Esophagus mucosa (tissue), 1 donor: ENCODE measurements at places on chromosomes 12 and 14.

- no peak for ATAC-seq
Observed at GRCh38 chr12:15620741-15621539, 168.2 kb downstream of the EPS8 start.

DNA sequence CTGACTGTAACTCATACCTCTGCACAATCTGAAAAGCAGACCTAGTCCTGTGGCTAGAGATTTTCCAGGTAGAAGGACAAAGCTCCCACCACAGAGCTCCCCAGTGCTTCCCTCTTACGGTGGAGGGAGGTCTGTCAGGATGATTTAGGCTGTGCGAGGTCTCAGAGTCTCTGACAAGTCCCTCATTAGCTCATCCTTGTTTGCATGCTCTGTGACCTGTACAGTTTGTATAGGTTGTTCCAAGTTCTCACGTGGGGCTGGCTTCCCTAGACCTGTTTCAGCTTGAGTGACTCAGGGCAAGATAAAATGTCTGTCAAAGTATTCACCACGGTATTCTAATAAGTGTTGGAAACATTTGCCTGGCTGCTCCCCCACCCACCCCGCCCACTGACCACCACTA is 34.8 kb downstream of the ASCL1 start:
- no peak for ATAC-seq

DNA sequence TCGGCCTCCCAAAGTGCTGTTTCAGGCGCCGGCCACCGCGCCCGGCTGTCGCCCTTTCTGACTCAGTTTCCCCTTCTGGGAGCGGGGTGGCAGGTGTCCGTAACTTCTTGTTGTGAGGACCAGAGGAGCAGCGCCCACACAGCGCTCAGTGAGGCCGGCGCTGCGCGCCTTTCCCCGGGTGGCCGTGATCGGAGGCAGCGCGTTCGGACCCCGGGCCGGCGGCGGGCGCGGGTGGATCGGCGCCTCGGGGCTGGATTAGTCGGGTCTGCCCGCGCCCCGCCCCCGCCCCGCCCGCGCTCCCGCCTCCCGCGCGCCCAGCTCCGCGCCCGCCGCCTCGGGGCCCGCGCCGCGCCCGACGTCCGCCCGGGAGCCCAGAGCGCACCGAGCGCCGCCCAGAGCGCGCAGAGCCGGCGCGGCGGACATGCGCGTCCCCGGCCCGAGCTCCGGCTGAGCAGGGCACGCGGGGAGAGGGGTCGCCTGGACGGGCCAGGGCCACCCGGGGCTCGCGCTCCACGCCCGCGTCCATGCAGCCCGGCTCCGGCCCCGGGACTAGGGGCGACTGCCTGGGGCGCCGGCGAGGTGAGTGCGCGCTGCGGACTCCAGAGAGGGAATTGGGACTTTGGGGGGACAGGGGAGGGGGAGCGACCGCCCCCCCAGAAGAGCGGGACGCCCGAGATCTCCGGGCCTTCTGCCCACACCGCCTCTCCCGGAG is 50.6 kb downstream of the LRCOL1 start:
- ATAC-seq = peak; percentile 72

- ATAC-seq = no peak
Observed at GRCh38 chr14:91363776-91364523, 53.7 kb downstream of the CCDC88C start.

DNA sequence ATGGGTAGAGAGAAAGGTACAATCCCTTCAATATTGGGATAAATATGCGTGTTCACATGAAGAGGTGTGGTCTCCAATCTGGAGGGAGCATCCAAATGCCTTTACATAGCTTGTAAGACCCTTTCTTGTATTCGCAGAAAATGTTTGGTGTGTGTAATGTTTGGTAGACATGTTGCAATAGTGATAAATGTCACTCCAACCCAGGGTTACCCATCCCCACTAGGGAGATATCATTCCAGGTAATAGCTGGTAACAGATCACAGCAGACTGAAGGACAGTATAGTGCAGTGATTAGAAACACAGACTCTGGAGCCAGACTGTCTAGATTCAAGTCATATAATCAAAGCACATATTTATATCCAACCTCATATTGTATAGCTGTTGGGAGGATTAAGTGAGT is 733.6 kb upstream of the TBX3 start:
- ATAC-seq = no peak

DNA sequence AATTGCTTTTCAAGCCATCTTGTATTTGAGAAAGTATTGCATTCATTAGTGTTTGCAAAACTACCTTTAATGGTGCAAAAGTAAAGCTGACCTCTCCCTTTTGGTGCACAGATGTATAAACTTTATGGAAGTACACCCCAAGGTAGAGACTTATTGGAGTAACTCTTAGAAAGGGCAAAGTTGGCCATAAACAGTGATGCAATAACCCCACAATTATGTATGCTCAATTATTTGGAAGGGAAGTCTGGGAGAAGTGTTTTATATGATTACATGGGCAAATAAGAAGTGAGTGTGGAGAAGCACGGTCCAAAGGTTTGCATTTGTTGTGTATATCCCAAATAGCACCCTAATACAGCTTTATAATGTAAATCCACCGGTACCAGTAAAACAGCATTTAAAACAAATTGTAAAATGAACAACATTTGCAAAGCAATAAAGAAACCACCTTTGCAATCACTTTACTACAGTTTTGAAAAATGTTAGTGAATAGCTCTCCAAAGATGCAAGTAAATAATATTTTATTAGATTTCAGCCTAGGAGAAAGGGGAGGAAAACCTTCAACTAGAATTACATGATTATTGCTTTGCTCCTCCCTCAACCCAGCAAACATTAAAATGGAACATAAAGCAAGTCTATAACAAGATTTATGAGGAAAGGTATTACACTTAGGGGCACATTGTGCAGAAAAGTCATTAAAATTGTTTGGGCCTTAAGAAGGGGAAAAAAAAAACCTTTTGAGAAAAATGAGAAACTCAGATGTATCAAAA is 70.5 kb downstream of the HMGA2 start:
- no peak for ATAC-seq

DNA sequence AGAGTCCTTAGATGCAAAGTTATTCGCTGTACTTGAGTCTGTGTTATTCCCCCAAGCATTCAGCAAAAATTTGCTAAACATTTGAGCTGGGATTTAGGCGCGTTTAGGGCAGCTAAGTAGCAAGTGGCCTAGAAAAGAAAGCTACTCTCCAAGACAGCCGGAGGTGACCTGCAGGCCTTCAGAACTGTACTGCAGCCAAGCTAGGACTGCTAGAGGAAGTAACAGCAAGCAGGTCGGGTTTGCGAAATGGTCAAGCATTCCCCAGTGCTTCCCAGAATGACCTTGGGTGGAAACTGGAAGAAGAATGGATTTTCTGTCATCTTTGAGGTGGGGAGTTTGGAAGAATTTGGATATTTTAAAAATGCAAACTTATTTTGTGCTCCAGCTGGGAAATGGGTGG is 287.5 kb downstream of the FOXN3 start:
- ATAC-seq = no peak

DNA sequence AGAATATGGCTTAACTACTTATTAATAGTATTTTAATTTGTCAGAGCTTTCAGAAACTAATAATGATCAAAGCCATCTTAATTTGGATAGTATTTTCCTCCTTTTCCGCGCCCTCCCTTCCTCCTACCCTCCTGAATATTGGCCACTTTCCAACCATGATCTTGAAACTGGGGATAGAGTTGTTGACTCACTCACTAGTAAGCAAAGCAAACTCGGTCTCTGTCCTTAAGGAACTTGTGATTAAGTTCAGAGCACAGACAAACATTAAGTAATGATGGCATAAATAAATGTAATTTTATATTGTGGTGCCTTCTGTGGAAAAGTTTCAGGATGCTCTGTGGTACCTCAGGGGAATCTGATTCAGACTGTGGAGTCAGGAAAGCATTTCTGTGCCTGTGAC is 75.7 kb downstream of the LRRK2 start:
- no peak for ATAC-seq

- no peak for ATAC-seq
Observed at GRCh38 chr14:49895480-49895879, 2.6 kb downstream of the ARF6 start.

DNA sequence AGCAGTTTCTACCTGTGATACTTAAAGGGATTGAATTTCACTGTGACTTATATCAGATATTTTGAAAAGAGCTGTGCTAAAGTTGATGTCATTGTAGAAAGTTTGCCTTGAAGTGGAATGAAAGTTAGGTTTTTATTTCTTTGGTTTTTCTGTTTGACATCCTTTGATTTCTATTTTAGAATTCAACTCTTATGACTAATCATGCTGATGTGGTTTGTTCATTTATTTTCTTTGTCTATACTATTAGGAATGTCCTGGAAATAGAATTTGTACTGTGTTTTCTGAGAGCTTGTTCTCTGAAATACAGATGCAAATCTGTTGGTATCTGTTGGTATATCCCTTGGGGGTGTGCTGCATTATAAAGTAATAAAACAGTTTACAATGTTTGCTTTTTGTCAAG is 3.3 kb downstream of the CNOT2 start:
- no peak for ATAC-seq

GRCh38 chr14:31080484-31080883 is 54.3 kb upstream of the STRN3 start:
- ATAC-seq = no peak

DNA sequence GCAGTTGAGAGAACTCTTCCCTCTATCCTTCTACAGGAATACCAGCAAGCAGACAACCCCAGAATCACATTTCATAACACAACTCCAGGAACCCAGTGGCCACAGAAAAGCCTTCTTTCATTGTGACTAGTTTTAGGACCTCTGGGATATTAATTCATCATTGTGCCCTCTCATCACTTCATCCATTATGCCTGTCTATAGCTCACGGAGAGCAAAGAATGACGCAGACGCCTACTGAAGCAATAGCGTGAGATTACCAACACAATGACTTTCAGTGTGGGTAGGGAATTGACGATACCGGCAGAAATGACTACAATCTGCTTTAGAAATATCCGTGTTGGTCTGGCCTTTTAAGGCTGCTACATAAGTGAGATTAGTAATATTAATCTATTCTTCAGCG is 158.1 kb upstream of the FOXG1 start:
- no peak for ATAC-seq

- no peak for ATAC-seq
Observed at GRCh38 chr12:113162102-113163029, 12.8 kb downstream of the CFAP73 start.

- ATAC-seq = no peak
Observed at GRCh38 chr12:62605981-62606380, 139.4 kb downstream of the MON2 start.

DNA sequence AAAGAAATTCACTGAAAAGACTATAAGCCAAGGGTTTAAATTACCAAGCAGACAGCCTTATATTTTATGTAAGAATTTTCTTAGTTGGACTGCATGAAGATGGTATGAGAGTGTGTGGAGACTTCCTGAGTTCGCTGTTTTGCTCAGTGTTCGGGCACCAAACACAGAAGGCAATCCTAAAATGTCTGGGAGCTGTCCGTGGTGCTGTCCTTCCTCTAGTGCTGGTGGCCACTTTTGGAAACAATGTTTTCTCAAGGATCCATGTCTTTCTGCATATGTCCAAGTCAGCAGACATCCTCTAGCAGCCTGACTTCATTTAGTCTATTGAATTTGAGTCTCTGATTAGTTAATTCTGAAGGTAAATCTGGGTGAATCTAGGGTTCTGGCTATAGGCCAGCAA is 135.8 kb downstream of the SLC8A3 start:
- ATAC-seq = no peak

DNA sequence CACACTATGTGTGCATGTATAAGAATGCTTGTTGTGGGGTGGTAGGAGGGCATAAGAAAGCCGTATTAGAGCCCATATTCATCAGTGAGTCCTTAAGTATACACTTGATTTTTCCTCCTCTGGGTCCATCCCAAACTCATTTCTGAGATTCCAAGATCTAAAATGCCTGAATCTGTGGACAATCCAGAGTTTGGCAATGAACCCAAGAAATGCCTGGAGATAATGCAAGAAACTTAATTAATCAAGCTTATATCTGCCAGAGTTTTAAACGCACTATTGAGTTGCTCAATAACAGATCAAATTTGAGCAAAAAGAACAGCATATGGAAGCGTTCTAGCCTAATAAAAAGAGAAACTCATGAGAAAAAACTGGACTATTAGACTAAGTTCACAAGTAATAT is 143.4 kb upstream of the NAV3 start:
- no peak for ATAC-seq

- ATAC-seq = no peak
Observed at GRCh38 chr12:6279256-6279628, 31.2 kb upstream of the PLEKHG6 start.

- no peak for ATAC-seq
Observed at GRCh38 chr12:13316587-13317246, 120.2 kb downstream of the EMP1 start.

- ATAC-seq = peak; percentile 19
Observed at GRCh38 chr12:118060301-118061010, 523 bp downstream of the WSB2 start.

GRCh38 chr12:659090-659683 is 4.1 kb downstream of the NINJ2 start:
- ATAC-seq = no peak

GRCh38 chr14:20460458-20461224 is 593 bp downstream of the PIP4P1 start:
- ATAC-seq = peak; percentile 61

- no peak for ATAC-seq
Observed at GRCh38 chr12:30067146-30067545, 283.4 kb upstream of the TMTC1 start.

GRCh38 chr14:105733081-105734065 is 207.0 kb downstream of the TMEM121 start:
- no peak for ATAC-seq

DNA sequence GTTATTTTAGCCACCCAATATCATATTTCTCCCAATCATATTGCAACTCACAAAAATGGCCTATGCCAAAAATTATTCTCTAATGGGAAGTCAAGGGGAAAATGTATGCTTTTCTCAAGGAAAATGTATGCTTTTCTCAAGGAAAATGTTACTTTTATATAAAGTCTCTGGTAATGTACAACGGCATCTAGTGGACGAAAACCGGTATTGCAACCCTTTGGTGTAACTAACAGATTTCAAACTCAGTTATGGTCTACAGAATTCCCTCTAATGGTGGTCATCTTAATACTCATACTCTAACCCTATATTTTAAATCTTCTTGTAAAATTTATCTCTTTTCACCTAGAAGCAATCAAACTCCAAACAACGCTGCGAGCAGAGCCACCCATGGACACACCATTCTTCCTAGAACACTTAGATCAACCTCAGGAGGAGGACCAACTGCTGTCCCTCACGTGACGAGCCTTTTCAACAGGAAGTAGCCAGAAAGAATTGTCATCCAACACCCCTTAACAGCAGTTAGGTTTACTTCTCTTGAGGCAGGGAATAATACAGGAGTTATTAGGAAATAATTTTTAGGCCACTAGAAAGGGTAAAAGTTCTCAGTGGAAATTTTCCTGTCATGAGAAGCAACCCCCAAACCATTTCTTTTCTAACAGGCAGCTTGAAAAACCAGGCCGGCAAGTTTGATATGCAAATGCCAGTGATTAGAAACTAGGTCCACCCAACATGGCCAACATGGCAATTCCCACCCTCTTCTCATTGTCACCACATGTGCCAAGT is 20.1 kb downstream of the APOBEC1 start:
- ATAC-seq = no peak

DNA sequence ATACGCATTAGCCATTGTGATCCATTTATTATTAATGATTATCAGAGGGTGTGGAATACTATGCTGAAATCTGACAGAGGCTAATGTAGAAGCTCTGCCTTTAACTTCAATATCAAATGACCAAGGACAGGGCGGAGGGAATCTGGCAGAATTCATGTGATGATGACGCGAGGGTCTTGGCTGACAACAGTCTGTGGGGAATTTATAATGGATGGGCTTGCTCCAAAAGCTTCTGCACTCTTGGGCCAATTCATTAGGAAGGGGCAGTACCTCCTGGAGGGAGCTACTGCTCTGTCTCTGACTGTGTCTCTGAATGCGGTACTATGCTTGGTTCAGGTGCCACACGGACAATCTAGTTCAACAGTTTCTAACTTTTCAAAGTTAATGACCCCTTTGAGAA is 46.2 kb downstream of the GALNT8 start:
- ATAC-seq = no peak
